Activated CD8-positive, alpha-beta memory T cell treated with anti-CD3 and anti-CD28 coated beads, Interleukin-2, amount 10 ng/mL, durations not matched to agents 7 days and 5 days (primary cell): ENCODE measurements at places on chromosomes 2 and 18. TPM values are rescaled to one million over a fixed set of nuclear protein-coding genes. Genes with fewer than 3 reads are reported as not detected.

Gene KLHL14
- total RNA-seq: not detected

Gene ECEL1
- total RNA-seq: not detected

Gene DLGAP1
- total RNA-seq: not detected

Gene CD207
- not detected for total RNA-seq

Gene SLC1A4
- 61.7 TPM for total RNA-seq

Gene IAH1
- total RNA-seq: 71.3 TPM

Gene RAB6D
- total RNA-seq: not detected

Gene ARHGEF33
- total RNA-seq: 1.0 TPM

Gene MOGAT1
- total RNA-seq: not detected

Gene GALNT5
- total RNA-seq: not detected

Gene AQP12A
- not detected for total RNA-seq

Gene SMCHD1
- 129 TPM for total RNA-seq

Gene NETO1
- total RNA-seq: not detected

Gene ANKRD36C
- 58.8 TPM for total RNA-seq

Gene TTR
- total RNA-seq: not detected

Gene ONECUT2
- total RNA-seq: not detected

Gene LIMS4
- total RNA-seq: 0.85 TPM

Gene PPP1R1C
- not detected for total RNA-seq

Gene FABP1
- total RNA-seq: not detected

Gene CPLX4
- total RNA-seq: not detected

Gene CDCA7
- total RNA-seq: 89.0 TPM

Gene ALLC
- total RNA-seq: not detected

Gene TMEM163
- total RNA-seq: 2.1 TPM

Gene ANKRD62
- total RNA-seq: not detected

Gene APCDD1
- total RNA-seq: not detected

Gene ACMSD
- total RNA-seq: not detected

Gene G6PC2
- total RNA-seq: not detected

Gene KIF3C
- 15.4 TPM for total RNA-seq

Gene PTPRM
- total RNA-seq: 3.1 TPM

Gene BBS5
- 1.3 TPM for total RNA-seq

Gene ACVR1C
- total RNA-seq: 1.2 TPM

Gene IL36B
- not detected for total RNA-seq

Gene CERKL
- not detected for total RNA-seq

Gene SLC11A1
- total RNA-seq: 0.35 TPM
